Caco-2 (cell line): ENCODE measurements at places on chromosomes 6 and 20. TPM values are rescaled to one million over a fixed set of nuclear protein-coding genes. Genes with fewer than 3 reads are reported as not detected.

GRCh38 chr20:61900011-61900944 lies 165.4 kb downstream of the TAF4 start:
- DNase-seq, result no peak

GRCh38 chr6:158969148-158969547 lies 30.9 kb downstream of the RSPH3 start:
- no peak for DNase-seq

DNA sequence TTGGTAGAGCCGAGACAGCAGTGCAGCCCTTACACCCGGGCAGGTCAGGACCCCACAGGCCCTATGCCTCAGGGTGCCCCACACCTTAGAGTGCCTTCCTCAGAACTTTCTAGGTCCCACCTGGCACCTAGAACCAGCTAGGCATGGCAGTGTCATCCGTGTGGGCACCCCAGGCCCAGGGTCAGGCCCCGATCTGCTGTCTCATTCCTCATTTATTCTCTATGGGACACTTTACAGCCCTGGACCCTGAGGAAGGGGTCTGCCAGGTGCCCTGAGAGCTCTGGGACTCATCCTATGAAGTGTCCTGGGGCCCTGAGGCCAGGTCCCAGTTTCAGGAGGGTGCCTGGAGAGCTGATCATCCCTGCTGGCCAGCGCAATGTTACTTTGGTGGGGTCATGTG lies 8.1 kb upstream of the BPI start:
- DNase-seq, result no peak

DNA sequence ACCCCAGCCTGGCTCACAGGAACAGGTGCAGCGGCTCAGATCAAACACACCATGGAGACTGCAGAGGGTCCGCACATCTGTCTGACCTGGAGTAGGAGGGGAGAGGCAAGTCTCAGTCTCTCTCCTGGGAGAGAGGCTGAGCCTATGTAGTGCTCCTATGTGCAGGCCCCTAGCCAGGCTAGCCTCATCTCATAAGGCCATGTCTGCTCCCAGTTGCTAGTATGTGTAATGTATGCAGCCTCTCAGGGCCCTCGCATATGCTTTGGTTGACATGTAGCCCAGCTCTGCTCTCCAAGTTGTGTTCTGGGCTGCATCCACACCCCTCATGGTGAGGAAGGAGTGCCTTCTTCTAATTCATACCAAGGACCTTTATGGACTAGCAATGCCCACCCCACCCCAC lies 11.8 kb downstream of the TNXB start:
- DNase-seq, result no peak

GRCh38 chr6:147087641-147088040 lies 116.6 kb upstream of the STXBP5 start:
- DNase-seq, result no peak

DNA sequence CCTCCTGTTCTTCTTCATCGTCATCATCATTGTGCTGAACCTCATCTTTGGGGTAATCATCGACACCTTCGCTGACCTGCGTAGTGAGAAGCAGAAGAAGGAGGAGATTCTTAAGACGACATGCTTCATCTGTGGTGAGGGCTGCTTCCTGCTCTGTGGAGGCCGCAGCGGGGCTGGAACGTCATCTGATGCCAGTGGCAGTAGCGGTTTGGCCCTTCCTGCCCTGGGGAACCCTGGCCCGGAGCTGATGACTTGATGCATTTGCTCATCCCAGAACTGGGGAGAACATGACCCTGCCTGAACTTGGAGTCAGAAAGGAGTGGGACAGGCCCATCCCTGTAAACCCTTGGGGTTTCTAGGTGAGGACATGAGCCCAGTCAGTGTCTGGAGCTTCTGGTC lies 18.7 kb downstream of the UQCC2 start:
- no peak for DNase-seq

DNA sequence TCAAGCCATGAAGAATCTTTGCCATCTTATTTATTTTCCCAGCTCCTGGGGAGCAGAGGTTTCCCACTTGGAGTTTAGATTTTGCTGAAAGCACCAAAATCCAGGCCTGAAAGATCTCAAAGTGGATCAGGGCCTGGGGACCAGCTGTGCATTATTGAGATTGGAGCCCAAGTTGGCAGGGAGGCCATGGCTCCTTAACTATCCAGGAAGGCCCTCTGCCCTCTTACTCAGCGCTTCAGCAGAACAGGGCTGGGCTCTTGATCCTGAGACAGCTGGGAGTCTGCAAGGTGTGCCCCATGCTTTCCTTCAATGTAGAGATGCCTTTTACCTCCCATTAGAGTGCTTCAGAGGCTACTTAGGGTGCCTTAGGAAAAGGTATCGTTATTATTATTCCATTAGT lies 24.6 kb downstream of the FOXO3 start:
- DNase-seq, result no peak

DNA sequence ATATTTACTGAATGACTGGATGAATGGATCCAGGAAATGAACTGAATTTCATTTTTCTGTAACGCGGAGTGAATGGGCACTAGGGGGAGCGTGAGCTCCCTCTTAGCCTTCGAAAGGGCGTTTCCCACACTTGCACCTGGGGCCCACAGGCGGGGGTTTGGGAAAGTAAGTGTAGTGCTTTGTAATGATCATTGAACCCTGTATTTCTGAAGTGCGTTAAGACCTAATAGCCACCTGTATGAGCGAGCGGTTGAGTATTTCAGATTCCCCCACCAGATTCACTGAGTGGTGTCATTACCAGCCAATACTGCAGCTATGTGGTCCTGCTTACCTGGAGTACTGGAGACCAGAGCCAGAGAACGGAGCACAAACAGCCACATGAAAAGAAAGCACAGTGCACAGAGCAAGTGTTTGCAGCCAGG lies 10.5 kb downstream of the SYTL3 start:
- DNase-seq, result peak; percentile 50

- DNase-seq, result no peak
These were observed 1.2 kb downstream of the ABHD12 start for GRCh38 chr20:25389401-25389857.

DNA sequence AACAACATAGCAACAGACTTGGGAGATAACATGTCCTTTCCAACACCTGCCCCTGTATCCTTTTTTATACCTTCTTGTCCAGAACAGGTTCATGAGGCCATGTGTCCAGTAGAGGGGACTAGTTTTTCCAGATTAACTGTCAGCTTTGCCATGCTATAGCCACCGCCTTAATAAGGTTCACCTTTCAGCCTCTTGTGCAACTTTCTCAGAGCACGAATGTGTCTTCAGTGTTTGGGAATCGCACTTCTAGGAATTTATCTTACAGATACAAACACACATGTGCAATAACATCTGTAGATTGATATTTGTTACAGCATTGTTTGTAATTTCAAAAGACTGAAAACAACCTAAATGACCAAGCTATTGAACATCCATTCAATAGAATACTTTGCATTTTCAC lies 21.4 kb downstream of the NCR2 start:
- DNase-seq, result no peak

DNA sequence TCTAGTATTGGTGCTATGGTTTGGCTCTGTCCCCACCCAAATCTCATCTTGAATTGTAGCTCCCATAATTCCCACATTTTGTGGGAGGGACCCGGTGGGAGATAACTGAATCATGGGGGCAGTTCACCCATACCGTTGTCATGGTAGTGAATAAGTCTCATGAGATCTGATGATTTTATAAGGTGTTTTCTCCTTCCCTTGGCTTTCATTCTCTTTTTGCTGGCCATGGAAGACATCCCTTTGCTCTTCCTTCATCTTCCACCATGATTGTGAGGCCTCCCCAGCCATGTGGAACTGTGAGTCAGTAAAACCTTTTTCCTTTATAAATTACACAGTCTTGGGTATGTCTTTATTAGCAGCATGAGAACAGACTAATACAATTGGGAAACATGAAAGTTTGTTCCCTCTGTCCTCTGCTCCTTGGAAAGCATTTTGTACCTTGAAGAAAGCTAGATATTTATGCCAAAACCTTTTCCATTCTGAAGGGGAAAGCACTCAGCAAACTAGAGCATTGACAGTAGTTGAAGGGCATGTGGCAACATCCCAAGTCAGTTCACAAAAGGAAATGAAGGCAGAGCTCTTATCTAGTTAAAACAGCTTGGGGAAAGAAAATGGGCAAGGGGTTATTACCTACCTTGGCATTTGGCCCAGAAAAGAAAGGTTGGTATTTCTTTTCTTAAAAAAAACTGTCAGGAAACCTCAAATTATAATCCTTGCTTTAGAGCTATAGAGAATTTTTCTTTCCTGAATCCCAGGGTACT lies 10.7 kb upstream of the TNFAIP3 start:
- no peak for DNase-seq

DNA sequence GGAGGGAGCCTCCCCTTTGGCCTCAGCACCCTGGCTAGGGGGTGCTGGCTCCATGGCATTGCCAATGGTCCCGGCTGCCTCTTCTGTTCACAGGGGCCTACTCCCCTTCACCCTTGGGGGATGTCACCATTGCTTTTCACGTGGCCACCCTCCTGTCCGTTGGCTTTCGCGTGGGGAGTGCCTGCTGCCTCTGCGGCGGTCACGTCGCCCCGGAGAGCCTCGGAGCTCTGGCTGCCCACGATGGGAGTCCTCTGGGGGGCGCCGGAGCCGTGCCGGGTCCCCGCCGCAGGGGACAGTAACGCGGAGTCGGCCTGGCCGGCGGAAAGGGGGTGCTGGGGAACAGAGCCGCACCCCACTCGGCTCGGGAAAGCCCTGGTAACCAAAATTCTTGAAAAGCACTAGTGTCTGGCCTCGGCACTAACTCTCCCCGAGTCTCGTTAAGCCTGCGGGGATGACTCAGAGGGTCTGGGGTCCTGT lies 661 bp upstream of the HEBP2 start:
- DNase-seq, result peak; percentile 43

GRCh38 chr20:45905505-45906079 lies 6.4 kb downstream of the PLTP start:
- DNase-seq, result no peak

DNA sequence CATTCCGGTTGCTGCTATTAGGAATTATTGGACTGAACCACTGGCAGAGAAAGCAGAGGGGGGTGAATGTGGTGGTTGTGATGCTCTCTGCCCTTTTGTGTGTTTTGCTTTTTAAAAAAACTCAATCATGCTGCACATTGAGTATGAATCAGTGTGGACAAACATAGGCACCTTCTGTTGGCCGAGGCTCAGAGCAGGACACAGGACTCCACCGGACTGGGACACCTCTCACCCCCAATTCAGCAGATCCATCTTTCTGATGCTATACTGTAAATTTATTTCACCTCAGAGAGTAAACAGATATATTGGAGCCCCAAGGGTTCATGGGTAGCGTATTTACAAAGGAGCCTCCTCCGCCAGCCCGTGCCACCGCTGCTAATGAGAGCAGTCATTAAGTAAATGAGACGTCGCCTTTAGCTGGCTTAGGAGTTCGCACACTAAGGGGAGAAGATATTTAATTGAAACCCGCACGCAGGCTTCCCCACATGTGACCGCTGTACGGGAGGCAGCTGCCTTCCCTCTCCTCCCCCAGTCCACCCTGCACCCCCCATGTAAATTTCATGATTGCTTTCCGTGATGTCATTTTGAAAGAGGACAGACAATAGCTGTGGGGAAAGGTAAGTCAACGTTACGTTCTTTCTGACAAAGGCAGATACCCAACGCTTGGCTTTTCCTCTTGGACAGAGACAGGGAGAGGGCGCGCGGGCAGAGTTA lies at the start of gene MYT1:
TSS of gene MYT1 (plus strand) at position 330 of the 714 bp plus-strand sequence. CDS start 34,410 bp downstream, outside the sequence.
- no peak for DNase-seq

DNA sequence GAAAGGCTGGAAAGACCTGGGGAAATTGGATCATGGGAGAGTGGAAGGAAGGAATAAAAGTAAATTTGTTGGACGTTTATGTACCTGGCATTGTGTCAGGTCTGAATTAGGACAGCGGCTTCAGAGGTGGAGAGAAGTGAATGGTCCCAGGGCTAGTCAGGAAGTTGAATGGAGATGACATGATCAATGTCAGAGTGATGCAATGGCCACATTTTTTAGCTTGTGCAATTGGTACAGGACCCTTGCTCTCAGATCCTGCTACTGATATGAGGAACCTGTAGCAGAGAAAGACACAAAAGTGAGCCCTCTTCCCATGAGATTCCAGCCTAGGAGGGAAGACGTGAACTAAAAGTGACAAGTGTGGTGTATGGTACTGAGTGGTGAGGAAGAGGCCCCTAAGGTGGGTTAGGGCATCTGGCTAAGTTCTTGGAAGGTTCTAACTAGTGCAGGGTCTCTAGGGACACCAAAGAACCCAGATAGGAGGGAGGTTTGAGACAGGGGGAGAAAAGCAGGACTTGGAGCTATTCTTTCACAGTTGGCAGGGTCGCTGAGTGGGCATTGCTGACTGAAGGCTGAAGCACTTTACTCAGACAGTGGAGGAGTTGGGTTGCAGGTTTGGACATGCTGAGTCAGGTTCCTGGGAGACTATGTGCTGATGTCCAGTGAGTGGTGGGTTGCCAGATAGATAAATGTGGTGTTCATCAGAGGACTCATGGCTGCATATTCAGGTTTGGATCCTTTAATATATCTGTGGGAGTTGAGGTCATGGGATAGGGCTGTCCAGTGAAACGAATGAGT lies 266.1 kb upstream of the RNF24 start:
- DNase-seq, result no peak

DNA sequence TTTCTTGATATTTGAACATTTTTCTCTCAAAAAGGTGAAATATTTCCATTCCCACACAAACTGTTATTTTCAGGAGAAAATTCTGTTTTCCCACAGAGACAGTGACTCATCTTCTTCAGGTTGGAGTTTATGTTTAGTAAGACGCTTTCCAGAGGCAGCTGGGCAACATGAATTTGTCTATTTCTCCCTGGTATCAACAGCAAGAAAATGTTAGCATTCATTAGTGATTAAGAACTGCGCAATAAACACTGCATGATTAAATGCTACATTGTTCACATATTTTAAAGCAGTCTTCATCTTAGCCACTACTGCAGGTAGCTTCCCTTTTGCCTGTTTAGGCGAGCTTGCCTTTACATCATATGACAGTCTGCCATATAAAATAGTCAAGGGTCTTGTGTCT lies 295.7 kb downstream of the C6orf118 start:
- DNase-seq, result no peak

GRCh38 chr6:113004470-113005270 lies 657.5 kb downstream of the RFPL4B start:
- DNase-seq, result no peak

DNA sequence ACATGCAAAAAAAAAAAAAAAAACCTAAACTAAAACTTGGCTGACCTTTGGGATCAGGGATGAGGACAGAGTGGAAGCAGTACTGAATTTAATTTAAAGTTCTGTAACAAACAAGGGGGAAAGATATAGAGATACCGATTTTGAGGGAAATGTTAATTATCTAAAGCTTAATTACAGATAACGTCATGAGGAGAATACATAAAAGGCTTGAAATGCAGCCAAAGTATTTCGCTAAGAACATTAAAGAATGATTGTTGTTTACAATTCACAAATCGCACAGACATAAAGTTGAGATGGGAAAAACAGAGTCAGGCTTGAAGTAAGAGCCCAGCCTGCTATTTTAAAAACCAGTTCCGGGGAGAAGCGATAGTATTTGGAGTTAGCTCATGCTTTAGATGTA lies 208.0 kb upstream of the SASH1 start:
- DNase-seq, result no peak

GRCh38 chr20:40949346-40949745 lies 79.3 kb upstream of the TOP1 start:
- peak; percentile 21 for DNase-seq

Gene REM1
- total RNA-seq, result not detected in 2 replicates

Gene NXT1
- total RNA-seq, result 33.6 and 34.1 TPM in 2 replicates

Gene EMILIN3
- total RNA-seq, result 0.50 and 0.51 TPM in 2 replicates

Gene RHAG
- total RNA-seq, result not detected in 2 replicates

Gene EXOC2
- 19.8 and 21.4 TPM in 2 replicates for total RNA-seq

Gene TRMT11
- 31.5 and 36.7 TPM in 2 replicates for total RNA-seq

Gene PRICKLE4
- 1.8 and 2.8 TPM in 2 replicates for total RNA-seq

Gene GRM1
- not detected in 2 replicates for total RNA-seq

Gene ALDH5A1
- 42.4 and 45.3 TPM in 2 replicates for total RNA-seq

Gene LINC00237
- 1.5 and 1.8 TPM in 2 replicates for total RNA-seq

Gene TUBB2B
- 143 and 150 TPM in 2 replicates for total RNA-seq

Gene NR2E1
- total RNA-seq, result 1.3 and 1.4 TPM in 2 replicates

Gene LAMP5
- total RNA-seq, result not detected in 2 replicates

Gene TGM3
- 0.20 TPM in 1 of 2 replicates, not detected in the other for total RNA-seq

Gene TREM2
- not detected in 2 replicates for total RNA-seq

Gene MYBL2
- 318 and 345 TPM in 2 replicates for total RNA-seq
